Stimulated activated CD8-positive, alpha-beta memory T cell treated with anti-CD3 and anti-CD28 coated beads, Interleukin-2, amount 100 ng/mL, for 48 hours (primary cell): ENCODE measurements at places on chromosomes 1 and 21.

GRCh38 chr1:212311836-212312497 lies 26.8 kb downstream of the PPP2R5A start:
- no peak for DNase-seq

DNA sequence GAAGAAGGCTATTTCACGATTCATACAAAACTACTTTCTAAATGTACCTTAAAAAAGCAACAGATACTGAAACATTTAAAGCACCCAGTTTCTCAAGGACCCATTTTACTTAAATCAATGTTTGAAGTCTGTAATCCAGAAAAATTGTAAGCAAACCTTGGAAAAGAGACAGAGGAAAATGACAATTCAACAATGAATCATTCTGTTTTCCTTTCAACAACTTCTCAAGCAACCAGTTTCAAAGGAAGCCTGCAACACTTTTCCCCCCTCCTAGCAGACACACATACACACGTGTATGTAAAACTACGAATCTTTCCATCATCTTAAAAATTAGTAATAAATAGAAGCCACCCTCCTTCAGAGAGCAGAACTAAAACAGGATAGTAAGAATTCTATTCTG lies 1.2 kb downstream of the RERE start:
- DNase-seq, result no peak

DNA sequence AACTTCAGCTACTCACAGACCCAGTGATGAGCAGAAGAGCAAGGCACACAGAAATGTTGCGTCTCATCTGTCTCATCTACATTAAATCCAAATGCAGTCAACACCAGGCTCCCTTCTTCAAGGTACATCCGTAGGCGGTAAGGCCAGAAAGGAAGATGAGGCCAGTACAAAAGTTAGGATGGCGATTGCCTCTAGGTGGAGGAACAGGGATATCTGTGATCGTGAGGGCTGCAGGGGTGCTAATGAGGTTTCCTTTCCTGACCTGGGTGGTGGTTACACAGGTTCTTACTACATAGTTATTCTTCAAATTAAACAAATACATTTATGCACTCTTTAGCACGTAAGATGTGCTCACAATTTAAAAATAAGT lies 1.4 kb upstream of the MYBPH start:
- DNase-seq, result no peak

DNA sequence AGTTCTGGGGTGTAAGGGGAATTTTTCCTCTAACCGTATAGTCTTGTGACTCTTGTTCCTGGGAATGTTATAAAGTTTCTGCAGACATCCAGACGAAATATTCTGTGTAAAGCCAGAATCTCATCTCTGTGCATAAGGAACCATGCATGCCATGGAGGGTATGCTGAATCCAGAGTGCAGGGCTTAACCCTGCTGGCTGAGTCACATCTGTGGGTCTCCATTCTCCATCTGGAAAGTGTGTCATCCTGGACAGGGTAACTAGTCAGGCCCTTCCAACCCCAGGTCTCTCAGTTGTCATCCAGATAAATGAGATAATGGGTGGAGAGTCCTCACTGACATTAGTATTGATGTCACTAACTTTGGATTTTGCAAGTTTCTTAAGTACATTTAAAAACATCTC lies 48.8 kb downstream of the ATP5PO start:
- no peak for DNase-seq

- DNase-seq, result no peak
Observed at GRCh38 chr1:27475720-27476119, 14.2 kb downstream of the WASF2 start.

- no peak for DNase-seq
Observed at GRCh38 chr1:2129256-2129943, 65.2 kb downstream of the FAAP20 start.

- DNase-seq, result no peak
Observed at GRCh38 chr1:11283151-11283550, 10.2 kb downstream of the UBIAD1 start.

- no peak for DNase-seq
Observed at GRCh38 chr1:53653200-53653575, 85.8 kb downstream of the GLIS1 start.

GRCh38 chr21:17848228-17848627 lies 29.1 kb upstream of the C21orf91 start:
- no peak for DNase-seq

GRCh38 chr1:187413405-187414169 lies 584.8 kb downstream of the PLA2G4A start:
- DNase-seq, result no peak

DNA sequence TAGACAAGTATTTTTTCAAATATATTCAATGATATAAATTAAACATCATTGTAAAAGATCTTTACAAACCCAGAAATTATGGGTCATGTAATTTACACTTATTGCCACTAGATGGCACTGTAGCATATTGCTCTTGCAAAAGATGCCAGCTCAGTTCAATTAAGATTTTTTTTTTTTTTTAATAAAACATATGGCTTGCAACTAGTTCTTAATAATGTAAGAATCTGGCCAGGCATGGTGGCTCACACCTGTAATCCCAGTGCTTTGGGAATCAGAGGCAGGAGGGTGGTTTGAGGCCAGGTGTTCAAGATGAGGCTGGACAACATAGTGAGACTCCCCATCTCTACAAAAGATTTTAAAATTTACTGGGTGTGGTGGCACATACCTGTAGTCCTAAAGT lies 49.4 kb upstream of the DESI2 start:
- DNase-seq, result no peak

GRCh38 chr21:27369978-27370571 lies 403.2 kb upstream of the ADAMTS5 start:
- DNase-seq, result no peak

GRCh38 chr1:61056573-61057439 lies 25.6 kb upstream of the NFIA start:
- DNase-seq, result no peak

DNA sequence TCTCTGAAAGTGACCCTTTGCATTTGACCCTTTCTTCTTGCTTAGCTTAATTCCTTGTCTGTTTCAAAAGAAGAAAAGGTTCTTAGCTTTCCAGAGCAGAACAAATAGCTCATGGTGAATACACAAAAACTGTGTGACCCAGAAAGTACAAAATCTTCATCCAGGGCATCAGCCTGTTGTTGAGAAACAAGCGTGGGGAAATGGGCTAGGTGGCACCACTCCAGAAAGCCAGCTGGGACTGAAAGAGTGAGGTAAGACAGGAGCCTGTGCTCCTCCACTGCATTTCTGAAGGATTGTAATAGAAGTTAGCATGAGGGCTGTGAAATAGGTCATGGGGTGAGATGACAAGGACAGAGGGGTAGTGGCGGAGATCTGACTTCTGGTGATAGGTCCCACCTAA lies 45.8 kb downstream of the CYP2J2 start:
- no peak for DNase-seq

DNA sequence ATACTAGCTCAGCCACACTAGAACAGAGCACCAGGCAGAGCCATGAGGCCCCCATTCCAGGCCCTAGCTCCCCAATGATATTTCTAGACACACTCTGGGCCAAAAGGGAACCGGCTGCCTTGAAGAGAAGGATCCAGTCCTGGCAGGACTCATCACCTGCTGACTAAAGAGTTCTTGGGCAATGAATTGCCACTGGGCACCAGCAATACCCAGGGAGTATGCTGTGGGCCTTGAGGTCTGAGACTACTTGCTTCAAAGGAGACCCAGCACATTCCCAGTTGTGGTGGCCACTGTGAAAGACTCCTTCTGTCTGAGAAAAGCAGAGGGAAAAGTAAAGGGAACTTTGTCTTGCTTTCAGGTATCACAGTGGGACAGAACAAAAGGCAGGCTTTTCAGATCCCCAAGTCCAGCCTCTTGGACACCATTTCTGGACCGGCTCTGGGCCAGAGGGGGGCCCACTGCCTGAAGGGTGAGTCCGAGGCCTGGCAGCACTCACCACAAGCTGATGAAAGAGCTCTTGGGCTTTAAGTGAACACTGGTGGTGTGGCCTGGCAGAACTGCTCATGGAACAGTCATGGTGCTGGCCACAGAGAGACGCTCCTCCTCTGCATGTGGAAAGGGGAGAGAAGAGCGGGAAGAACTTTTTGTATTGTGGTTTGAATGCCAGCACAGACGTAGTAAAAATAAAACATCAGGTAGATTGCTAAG lies 72.5 kb downstream of the CDC42BPA start:
- no peak for DNase-seq

- no peak for DNase-seq
Observed at GRCh38 chr1:34143975-34144374, 21.1 kb downstream of the CSMD2 start.

- DNase-seq, result no peak
Observed at GRCh38 chr1:114033961-114034360, 54.7 kb downstream of the OLFML3 start.
